ENCODE measurements at places on chromosomes 4 and X.

DNA sequence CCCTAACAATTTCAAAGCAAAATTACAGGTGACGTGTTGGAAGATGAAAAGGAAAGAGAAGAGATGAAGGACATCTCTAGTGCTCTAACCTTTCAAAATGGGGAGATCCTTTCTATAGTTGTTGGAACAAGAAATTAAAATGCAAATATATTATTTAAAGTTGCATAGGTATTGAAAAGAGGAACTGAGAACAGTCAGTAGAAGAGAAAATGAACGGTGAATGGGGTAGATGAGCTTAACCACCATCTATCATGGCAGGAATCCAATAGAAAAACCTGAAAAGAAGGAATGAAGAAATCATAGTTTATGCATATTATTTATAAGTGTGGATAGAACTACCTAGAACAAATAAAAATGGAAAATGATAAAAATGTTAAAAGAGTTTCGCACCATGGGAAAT, 42.0 kb downstream of the ANXA5 start:
- no peak for DNase-seq

- DNase-seq = no peak
Measured at GRCh38 chr4:132071815-132072214, 1077.3 kb upstream of the PCDH10 start.

DNA sequence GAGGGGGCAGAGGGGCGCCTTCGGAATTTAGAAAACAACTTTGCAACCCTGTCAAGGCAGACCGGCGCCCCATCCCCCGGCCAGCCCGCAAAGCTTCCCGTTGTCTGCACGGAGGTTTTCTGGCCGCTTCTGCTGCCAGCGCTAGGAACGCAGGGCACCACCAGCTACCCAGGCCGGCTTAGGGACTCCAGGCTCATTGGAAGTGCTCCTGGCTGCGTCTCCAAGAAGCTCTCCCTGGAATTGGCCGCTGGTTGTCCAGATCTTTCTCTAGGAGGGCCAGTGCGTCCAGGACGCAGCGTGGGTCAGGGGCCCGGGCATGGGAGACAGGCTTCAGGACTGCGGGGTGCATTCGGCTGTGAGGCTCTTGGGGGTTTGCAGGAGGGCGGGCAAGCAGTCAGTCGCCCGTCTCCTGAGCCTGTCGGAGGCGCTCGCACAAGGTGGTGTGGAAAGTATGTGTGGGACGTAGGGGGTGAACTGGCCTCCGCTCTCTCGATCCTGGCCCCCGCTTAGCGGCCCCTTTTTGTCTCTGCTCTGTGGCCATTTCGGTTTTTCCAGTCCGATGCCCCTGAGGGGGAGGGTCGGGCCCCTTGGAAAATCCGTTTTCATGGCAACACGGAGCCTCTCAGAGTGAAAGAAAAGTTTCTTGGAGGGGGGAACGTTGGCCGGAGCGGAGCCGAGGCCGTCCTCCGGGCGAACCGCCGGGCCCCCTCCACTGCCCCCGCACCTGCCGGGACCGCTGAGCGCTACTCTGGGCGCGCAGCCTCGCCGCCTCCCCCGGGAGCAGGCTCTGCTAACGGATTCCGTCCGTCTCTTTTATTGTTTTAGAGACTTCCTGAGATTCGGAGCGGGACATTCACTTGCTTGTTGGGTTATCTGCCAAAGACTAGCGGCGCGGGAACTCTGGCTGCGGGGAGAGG, 810 bp upstream of the SOX3 start:
- no peak for DNase-seq

- DNase-seq = no peak
Measured at GRCh38 chr4:187577941-187578480, 417.6 kb upstream of the ZFP42 start.

- DNase-seq = peak; percentile 65
Measured at GRCh38 chr4:78059524-78059889, 2.4 kb downstream of the FRAS1 start.

- no peak for DNase-seq
Measured at GRCh38 chr4:123939621-123940020, 543.0 kb downstream of the SPRY1 start.

DNA sequence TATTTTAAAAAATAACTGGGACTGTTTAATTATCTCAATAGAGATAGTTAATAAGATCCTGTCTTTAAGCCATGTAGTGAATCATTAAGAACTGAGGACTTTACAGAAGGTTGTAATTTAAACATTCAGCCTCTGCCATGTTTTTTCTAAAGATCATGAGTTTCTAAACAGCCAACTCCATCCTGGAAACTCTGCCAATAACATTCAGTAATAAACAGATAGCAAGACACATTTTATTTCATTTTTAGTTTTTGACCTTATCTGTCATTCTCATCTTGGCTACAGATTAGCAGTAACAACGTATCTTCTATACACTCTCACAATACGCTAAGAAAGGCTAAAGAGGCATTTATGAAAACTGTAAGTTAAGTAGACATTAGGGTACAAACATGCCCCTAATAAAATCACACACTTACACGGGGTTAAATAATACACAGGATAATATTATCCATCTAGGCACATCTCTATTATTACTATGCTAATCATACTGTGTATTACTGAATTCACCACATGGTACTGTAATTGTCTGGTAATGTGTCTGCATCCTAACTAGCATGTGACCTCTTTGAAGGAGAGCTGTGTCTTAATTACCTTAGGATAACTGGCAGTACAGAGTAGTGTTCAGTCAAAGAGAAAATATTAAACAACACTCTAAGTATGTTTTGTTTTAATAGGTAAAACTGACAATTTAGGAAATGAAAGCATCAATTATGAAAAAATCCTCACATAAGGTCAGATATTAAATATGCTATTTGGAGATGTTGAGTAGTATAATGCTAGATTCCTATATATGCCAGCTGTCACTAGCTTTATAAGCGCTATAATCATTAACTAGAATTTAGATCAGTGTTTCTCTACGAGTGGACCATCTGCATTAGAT, 122.4 kb upstream of the NAP1L5 start:
- DNase-seq = no peak

DNA sequence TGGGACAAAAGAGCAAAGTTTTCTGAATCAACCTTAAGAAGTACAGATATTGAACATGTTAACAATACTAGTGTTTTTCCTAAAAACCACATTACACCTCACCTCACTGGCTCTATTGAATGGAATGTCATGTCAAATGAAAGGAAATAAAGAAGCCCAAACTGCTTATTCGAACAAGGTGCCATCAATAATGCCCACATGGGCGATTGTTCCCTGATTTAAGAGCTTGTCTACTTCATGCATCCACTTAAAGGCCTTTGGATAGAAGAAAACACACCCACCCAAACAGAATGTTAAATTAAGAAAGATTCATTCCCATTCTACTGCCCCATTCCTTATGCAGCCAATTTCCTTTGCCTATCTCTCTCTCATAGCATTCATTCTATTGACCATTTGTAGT, 118.5 kb upstream of the PAQR3 start:
- no peak for DNase-seq

- no peak for DNase-seq
Measured at GRCh38 chr4:60611762-60612496, 588.2 kb upstream of the ADGRL3 start.

GRCh38 chr4:26765515-26765914, 95.1 kb upstream of the STIM2 start:
- no peak for DNase-seq

DNA sequence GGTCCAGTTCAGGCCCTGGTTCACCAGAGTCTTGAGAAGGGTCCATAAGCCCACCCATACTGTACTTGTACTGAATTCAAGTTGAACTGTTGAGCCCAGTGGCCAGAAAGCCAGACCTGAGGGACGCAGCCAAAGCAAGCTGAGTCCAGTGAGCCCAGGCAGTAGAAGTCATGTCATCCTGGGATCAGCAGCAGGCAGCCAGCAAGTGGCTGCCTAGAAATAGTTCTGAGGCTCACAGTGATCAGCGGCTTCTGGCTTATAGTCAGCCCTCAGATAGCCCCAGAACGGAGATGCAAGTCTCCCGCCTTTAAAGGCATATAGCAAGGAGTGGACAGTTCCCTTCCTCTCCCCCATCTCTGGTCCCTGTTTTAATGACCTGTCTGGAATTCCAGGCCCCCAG, 347.1 kb downstream of the FBXW7 start:
- DNase-seq = no peak

GRCh38 chr4:22363787-22364186, 152.1 kb downstream of the ADGRA3 start:
- DNase-seq = no peak

GRCh38 chr4:79893456-79893855, 179.6 kb downstream of the ANTXR2 start:
- DNase-seq = no peak

DNA sequence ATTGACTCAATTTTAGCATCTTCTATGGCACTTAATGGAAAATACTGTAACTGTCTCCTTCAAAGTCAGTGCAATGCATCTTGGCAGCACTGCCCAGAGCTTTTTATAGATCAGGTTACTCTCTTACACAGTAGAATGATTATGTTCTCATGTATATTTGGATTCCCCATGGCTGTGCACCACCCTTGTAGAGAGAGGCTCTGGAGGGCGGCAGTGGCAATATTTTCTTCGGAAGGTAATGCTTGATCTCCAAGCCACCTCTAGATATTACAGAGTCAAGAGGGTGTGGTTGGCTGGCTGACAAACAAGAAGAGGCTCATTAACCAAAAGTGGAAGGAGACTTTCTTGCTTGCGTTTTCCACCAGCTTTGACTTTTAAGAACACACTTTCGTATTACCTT, 72.8 kb upstream of the ARSJ start:
- DNase-seq = no peak

GRCh38 chr4:85738721-85739120, 263.8 kb downstream of the ARHGAP24 start:
- no peak for DNase-seq

- no peak for DNase-seq
Measured at GRCh38 chrX:18721683-18722499, 14.4 kb downstream of the PPEF1 start.

GRCh38 chrX:132001127-132001526, 22.0 kb upstream of the STK26 start:
- no peak for DNase-seq

GRCh38 chrX:51332188-51332942, at the start of gene NUDT10:
NUDT10 (plus strand) TSS chrX:51332822; CDS start chrX:51332966, 144 bp downstream.
- DNase-seq = no peak

GRCh38 chr4:152591876-152592275, 56.0 kb upstream of the FBXW7 start:
- no peak for DNase-seq

GRCh38 chr4:107655289-107655688, 64.7 kb downstream of the PAPSS1 start:
- DNase-seq = no peak

DNA sequence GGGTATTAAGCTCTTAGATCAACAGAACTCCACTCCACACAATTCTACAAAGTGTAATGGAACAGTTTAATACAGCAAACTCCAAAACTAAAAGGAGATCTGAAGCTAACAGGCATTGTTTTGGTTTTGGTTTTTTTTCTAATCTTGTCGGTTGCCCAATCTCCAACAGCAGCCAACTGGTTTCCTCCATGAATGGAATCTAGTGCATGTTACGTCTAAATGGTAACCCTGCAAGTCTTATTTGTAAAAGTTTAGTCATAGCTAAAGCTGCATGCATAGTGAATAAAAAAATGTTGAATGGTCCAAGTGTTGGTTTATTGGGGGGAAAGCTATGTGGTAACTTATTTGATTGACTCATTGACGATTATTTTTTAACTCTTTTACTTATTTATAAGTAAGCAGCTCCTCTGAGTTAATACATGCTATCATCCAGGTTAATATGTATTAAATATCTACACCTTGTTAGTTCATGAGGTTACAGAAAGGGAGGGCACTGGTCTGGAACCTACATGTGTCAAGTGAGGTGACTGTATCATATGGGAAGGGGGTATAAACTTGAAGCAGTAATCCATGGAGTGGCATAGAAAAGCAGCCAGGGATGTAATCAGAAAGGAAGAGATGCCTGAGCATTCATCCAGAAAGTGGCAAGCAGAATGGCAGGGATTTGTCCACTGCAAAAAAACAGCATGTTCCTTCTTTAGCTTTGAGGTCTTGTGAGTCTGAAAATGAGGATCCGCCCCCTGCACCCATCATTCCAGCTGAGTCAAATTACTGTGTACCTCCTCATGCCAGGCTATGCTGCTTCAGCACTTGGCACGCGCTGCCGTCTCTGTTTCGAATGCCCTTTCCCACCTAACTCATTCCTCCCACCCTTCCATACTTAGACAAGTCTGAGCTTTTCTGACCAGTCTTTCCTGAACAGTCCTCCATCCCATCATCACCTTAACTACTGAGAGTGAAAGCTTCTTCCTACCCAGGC, 81.7 kb downstream of the PDGFC start:
- DNase-seq = no peak

GRCh38 chrX:121570072-121570841, 522.8 kb downstream of the GLUD2 start:
- no peak for DNase-seq

GRCh38 chrX:119398587-119398973, 556 bp upstream of the SLC25A43 start:
- DNase-seq = no peak

DNA sequence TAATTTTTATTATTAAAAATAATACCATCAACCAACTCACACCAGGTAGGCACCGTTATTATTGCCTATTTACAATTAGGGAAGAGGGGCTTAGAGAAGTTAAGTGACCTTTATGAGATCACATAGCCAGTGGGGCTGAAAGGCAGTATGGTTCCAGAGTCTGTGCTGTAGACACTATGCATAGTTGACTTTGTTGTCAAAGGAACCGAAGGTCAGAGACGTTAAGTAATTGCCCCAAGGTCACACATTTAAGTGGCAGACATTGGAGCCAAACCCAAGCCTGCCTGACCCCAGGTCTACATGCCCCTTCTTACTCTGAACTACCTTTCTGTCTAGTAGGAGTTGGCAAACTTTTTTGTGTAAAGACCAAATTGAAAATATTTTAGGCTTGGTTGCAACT, 36.4 kb downstream of the RHOH start:
- no peak for DNase-seq

- DNase-seq = no peak
Measured at GRCh38 chr4:186881521-186882220, 158.0 kb upstream of the FAT1 start.

DNA sequence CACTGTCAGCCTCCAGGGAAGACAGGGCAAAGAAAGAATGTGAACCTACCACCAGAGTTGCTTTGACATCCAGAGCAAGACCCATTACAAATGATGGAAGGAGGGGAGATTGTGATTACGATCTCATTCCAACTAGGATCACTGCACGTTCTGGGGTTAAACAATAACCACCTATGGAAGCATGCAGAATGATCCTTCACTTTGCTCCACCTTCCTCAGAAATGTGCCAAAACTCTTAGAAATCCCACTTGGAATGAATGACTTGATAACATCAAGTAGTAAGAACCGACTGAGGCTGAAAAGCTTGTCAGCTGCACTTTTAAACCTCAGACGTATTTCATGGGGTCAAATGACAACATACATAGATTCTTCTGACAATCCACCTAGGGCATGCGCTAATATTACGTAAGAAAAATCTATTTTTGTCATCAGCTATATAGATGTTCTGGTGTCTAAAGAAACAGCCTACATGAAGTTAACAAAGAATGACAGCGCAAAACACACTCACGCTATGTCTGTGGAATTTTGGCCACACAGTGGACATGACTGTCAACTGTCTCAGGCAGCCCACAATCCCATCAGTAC, 3.5 kb upstream of the STS start:
- DNase-seq = no peak
